ENCODE measurements at places on chromosomes 3 and 15.

GRCh38 chr3:144055604-144056003, 84.0 kb downstream of the DIPK2A start:
- DNase-seq: no peak

DNA sequence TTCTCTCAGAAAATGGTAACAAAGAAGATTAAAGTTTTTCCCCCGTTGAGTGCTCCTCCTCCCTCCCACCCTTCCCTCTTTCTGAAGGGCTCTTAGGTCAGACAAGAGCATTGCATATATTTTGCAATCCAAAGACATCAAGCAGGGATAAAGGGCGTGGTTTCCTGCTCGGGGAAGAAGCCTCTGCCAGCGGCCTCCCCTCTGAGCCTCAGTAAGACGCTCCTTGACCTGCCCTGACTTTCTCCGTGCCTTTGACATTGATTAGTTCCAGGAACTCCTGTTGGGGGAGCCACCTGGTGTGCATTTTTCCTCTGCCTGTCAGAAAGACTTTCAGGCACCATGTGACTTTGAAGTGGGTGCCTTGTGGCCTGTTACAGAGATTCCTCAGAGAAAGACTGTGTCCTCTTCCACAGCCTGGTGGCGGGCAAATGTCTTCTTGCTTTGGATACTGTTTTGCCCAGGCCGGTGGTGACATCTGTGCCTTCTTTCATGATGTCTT, 87.2 kb upstream of the TBL1XR1 start:
- no peak for DNase-seq

GRCh38 chr3:46947981-46948791, 28.4 kb downstream of the CCDC12 start:
- DNase-seq: no peak

GRCh38 chr3:50665081-50665840, 9.5 kb upstream of the DOCK3 start:
- no peak for DNase-seq

GRCh38 chr15:83444936-83445335, 2.2 kb upstream of the SH3GL3 start:
- DNase-seq: no peak

GRCh38 chr3:134064081-134064480, 34.4 kb upstream of the SLCO2A1 start:
- DNase-seq: no peak

GRCh38 chr15:43067717-43068461, 37.9 kb downstream of the UBR1 start:
- no peak for DNase-seq

DNA sequence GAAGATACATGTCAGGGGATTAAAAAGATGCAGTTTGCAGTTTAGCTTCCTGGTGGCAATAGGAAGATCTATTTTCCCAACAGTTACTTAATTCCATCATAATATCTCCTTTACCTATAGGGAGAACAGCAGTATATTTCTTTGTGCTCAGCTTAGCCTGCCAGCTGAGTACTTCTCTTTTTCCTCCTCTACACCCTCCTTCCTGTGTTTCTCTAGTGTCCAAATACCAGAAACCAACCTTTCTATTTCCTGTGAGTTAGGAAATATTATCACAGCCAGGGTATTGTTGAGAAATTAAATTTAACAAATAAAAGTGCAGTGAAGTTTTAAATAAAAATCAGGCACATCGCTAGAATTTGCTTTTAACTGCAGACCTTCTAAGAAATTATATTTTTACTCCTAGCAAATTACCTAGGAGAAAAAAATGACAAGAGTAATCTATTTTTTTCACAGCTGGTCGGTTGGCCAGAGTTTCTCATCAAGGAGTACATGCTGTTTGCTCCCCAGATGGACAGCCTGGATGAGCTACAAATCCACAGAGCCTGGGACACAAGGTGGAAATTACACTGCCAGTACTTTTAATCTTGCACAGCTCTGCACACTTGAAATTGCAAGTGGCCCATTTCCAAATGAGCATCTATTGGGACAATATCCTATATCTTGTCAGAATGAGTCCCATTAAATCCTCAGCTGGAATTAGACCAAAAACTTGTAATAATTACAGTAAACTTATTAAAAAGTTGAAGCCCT, 185.2 kb upstream of the CFAP20DC start:
- DNase-seq: no peak

DNA sequence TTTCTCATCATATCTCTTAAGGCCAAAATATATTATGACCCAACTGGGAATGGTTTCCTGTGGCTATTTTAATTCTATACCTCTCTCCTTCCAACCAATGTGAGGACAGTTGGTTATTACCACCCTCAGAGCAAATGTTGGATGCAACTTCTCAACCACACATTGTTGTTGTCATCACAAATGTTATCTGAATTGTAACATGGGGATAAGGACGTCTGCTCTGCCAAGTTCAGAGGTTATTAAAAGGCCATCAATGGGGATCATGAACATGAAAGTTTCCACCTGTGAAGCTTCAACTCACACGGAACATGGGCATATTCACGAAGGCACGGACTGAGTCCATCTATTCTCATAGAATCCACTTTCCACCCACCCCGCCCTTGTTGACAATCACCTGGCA, 46.8 kb downstream of the MB21D2 start:
- no peak for DNase-seq

- DNase-seq: no peak
These were observed 13.1 kb upstream of the CX3CR1 start for GRCh38 chr3:39292961-39293360.

DNA sequence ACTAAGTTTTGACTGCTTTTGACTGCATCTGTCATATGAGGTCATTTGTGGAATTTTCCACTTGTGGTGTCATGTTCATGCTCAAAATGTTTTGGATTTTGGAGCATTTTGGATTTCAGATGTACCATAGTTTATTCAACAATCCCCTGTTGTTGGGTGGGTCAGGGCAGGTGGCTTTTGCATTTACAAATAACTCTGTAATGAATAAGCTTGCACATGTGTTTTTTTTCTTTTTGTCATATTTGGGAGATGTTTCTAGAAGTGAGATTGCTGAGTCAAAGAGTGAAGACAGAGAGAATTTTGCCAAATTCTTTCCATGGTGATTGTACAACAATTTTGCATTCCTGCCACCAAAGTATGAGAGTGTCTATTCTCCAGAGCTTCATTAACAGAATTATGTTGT, 62.4 kb upstream of the ADPGK start:
- no peak for DNase-seq

DNA sequence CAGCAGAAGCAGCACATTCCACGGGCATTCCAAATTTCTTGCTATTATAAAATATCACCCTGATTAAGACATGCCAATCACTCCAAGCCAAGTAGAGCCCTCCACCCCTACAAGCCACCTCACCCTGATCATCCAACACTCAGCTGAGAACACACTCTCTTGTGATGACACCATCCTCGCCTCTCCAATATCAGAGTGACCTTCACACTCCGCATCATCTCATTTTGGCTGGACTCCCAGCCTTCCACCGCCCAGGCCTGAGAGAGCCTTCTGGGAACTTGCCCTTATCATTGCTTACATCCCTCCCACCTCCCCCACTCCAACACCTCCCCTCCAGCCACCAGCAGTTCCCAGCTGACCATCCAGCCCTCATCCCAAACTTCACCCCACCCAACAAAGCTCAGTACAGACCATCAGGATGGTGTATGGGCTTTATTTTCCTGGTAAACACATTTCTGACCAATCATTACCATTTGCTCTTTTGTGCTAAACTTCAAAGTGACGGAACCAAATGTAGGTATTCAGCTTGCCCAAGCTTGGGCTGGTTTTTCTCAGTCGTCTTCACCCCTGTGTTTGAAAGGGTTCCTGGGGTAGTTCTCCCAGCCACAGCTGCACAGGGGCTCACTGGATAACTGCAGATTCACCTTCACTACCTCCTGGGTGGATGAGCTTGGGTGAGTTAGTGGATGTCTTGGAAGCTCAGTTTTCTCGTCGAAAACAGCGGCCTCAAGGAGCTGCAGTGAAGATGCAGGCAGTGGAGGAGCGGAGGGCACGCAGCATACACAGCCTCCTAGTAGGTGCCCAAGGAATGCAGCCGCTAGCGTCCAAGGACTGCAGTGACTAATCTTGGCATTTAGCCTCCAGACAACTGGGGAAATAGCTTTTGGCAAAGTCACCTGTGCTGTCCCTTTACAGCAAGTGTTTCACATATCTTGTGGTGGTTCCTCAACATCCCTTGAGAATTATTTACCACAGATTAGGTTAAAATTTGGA, 115.1 kb downstream of the LIPC start:
- DNase-seq: no peak

- no peak for DNase-seq
These were observed 21.8 kb downstream of the ABHD2 start for GRCh38 chr15:89110060-89110459.

- no peak for DNase-seq
These were observed 2.8 kb downstream of the NUP210 start for GRCh38 chr3:13417166-13417947.

GRCh38 chr3:129820587-129820986, 72.9 kb downstream of the TMCC1 start:
- DNase-seq: no peak

- no peak for DNase-seq
These were observed 38.1 kb upstream of the TMC3 start for GRCh38 chr15:81411969-81412633.

- DNase-seq: no peak
These were observed 479.6 kb upstream of the EPHA6 start for GRCh38 chr3:96334779-96335178.

GRCh38 chr3:187920913-187921312, 175.6 kb upstream of the BCL6 start:
- no peak for DNase-seq

DNA sequence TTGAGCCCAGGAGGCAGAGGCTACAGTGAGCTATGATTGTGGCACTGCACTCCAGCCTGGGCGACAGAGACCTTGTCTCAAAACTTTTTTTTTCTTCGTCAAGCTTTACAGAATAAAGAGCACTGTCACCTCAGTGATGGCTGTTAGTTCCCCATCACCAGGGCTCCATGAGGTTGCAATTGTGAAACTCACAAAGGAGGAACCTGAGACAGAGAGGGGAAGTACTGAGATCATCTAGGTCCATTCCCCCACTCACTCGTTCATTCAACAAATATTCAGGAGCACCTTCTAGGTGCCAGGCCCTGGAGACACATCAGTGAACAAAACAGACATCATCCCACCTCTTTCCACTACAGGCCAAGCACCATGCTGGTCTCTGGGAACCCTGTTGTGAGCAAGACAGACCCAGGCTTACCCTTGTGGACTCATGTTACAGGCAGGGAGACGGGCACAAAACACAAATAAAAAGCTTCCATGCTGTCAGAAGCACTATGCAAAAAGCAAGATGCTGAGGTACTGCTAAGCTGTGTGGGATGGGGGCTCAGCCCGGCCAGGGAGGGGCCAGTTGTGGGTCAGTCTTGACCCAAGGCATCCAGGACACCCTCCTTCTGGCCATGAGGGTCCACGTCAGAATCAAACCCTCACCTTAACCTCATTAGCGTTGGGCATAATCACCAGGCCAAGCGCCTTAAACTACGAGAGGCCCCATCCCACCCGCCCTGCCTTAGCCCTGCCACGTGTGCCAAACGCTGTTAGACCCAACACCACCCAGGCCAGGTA, 2.1 kb upstream of the RHO start:
- DNase-seq: no peak

- DNase-seq: no peak
These were observed 34.8 kb downstream of the CRYGS start for GRCh38 chr3:186509423-186509822.

DNA sequence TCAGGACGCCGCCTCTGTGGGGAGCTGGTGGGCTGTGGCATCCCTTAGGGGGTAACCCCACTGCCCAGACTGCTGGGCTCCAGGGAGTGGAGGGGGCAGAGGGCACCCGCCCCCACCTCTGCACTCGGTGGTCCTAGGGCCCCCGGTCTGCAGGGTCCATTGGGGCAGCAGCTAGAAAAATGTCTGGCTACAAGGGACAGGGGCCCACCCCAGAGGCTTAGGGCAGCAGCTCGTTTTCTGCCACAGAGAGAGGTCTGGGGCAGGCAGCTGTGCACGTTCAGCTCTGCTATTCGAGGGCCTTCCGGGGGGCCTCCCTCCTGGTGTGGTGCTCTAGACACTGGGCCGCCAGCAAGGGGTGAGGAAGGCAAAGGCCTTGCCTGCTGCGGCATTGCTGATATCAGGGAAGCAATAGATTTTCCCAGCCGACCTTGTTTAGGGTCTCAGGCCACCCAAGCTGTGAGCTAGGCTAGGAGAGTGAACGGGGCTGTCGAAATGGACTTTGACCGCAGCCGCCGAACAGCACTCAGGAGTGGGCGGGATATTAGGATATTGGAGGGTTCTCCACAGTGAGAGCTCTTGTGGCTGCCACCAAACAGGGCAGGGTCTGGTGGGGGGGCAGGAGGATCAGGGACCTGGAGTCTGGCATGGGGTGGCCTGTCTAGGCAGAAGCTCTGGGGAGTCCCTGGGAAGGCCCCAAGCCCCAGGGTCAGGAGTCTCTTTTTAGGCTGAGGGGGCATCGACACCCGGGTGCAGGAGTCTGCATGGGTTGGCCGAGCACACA, 61.4 kb upstream of the KLF13 start:
- DNase-seq: no peak

- no peak for DNase-seq
These were observed 4.4 kb upstream of the IRAK2 start for GRCh38 chr3:10160346-10160745.

GRCh38 chr3:138359919-138360868, 11.8 kb downstream of the MRAS start:
- DNase-seq: no peak

- no peak for DNase-seq
These were observed 122.6 kb downstream of the CNTN3 start for GRCh38 chr3:74491874-74492273.

GRCh38 chr15:91559066-91559465, 294.4 kb upstream of the SLCO3A1 start:
- DNase-seq: no peak

GRCh38 chr15:63086271-63086670, 35.4 kb upstream of the LACTB start:
- DNase-seq: no peak

DNA sequence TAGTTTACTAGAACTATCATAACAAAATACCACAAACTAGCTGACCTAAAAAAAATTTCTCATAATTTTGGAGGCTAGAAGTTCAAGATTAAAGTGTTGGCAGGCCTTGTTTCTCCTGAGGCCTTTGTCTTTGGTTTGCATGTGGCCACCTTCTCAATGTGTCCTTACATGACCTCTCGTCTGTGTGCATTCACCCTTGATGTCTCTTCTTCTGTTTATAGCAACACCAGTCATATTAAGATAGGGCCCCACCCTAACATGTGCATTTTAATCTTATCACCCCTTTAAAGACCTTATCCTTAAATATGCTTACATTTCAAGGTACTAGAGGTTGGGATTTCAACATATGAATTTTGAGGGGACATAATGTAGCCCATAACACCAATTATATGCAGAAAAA, 177.0 kb downstream of the ZBBX start:
- DNase-seq: no peak

- DNase-seq: no peak
These were observed 22.3 kb downstream of the NR2F2 start for GRCh38 chr15:96352604-96353405.

DNA sequence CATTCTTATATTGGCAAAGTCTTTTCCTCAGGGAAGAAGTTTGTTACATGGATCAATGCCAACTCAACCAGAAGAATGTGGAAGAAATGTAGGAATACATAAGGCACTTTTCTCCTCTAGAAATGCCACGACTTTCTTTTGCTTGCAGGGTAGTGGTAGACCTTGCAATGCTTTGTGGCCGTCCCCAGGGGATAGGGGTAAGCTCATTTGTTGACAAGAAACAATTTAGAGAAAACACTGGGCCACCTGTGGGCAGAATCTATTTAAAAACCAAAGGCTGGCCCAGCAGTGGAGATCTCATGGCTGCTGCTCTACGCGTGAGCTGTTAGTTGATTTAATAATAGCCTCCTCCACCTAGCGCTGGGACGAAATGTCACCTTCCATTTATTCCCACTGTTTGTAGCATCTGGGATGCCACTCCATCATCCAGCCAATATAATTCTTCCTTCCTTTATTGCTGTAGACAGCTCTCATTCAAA, 64.6 kb upstream of the PFN2 start:
- DNase-seq: no peak

Measured in hypothalamus (tissue), 51 donors.